Gastroesophageal sphincter (tissue), 4 donors: ENCODE measurements at places on chromosomes 2 and 18.
A peak's percentile ranks its signal among the peaks of the same experiment; 100 is the strongest.

GRCh38 chr2:124187948-124188347, 162.9 kb downstream of the CNTNAP5 start:
- H3K36me3 ChIP-seq, result no peaks in the 10 kb centered on the region
- H3K4me3 ChIP-seq, result no peak overlapping the region
- no peaks in the 10 kb centered on the region for H3K27me3 ChIP-seq

GRCh38 chr2:68216454-68217310, 35.6 kb downstream of the PPP3R1 start:
- no peak overlapping the region for H3K4me3 ChIP-seq
- ATAC-seq, result no peak
- no peak overlapping the region for H3K27ac ChIP-seq
- peaks cover 13% of the 10 kb centered on the region for H3K36me3 ChIP-seq
- H3K27me3 ChIP-seq, result no peaks in the 10 kb centered on the region

GRCh38 chr18:35746826-35747339, 165.3 kb downstream of the GALNT1 start:
- no peak overlapping the region for H3K4me3 ChIP-seq
- no peak overlapping the region for H3K27ac ChIP-seq
- H3K4me1 ChIP-seq, result no peaks in the 10 kb centered on the region
- H3K36me3 ChIP-seq, result no peaks in the 10 kb centered on the region
- ATAC-seq, result no peak

DNA sequence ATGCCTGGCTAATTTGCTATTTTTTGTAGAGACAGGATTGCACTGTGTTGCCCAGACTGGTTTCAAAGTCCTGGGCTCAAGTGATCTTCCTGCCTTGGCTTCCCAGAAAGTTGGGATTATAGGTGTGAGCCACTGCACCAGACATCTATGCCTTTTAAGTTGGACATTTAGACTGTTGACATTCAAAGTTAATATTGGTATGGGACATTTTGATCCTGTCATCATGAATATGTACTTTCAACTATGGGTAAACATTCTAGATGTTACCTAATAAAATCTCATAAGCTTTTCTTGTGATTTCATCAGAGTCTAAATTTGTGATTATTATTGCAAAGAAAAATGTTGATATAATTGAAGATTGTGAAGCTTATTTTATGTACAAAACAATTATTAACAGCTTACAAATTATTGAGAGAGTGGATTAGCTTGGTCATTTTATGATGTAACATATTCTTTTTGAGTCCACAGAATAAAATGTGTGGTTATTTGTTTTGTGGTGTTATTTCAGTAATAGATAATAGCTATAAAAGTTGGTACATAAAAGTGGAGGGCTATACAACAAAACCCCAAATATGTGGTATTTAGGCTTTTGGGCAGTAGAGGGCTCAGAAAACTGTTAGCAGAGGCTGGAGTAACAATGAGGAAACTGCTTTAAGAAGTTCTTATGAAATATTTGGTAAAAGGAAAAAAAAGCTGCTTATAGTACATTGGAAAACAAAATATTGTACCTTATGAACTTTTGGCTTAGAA, 41.4 kb downstream of the STARD6 start:
- no peak overlapping the region for H3K27ac ChIP-seq
- H3K36me3 ChIP-seq, result no peaks in the 10 kb centered on the region
- no peaks in the 10 kb centered on the region for H3K27me3 ChIP-seq

DNA sequence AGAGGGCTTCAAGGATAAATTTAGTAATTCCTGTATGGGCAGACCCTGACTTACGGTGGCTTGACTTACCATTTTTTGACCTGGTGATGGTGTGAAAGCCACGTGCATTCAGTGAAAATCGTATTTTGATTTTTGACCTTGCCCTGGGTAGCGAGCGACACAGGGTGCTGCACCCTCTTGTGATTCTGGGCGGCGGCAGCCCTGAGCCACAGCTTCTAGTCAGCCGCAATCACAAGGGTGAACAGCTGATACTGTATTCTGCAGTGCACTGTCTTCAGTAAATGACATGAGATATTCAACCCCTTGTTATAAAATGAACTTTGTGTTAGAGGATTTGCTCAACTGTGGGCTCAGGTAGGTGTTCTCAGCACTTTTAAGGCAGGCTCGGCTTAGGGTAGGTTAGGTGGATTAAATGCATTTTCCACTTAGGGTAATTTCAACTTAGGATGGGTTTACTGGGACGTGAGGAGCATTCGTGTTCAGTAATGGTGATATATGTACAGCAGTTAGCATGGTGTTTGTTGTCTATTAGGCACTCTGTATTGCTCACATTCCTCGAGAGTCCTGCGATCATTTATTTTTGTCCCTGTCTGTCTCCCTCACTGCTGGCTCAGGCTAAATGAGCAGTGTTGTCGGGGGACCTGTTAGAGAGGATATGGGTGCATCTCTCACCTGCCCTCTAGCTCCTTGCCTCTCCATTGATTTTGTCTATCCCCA, 109.9 kb downstream of the CEP192 start:
- no peak overlapping the region for H3K27ac ChIP-seq
- H3K27me3 ChIP-seq, result no peaks in the 10 kb centered on the region
- H3K4me3 ChIP-seq, result no peak overlapping the region
- ATAC-seq, result no peak
- no peaks in the 10 kb centered on the region for H3K4me1 ChIP-seq

DNA sequence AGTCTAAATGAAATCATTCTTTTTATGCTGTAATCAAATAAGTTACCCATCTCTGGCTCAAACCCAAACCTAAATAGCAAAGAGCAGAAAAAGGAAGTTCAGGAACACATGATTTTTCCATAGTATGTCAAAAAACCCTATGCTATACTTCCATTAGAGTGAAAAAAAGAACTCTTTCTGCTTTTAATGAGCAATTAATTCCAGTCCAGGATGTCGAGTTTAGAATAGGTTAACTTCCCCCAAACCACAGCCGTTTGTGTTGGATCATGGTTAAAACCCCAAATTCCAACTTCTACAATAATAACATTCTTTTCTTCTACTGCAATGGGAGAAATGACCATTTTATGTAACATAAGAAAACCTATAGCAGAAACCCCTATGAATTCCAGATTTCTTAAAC, 171.1 kb upstream of the NRP2 start:
- no peak for ATAC-seq
- no peak overlapping the region for H3K27ac ChIP-seq
- no peak overlapping the region for H3K4me3 ChIP-seq

GRCh38 chr18:32301976-32302743, 112.3 kb downstream of the MEP1B start:
- no peaks in the 10 kb centered on the region for H3K4me1 ChIP-seq
- H3K4me3 ChIP-seq, result no peak overlapping the region
- no peaks in the 10 kb centered on the region for H3K36me3 ChIP-seq
- no peaks in the 10 kb centered on the region for H3K27me3 ChIP-seq
- no peak overlapping the region for H3K27ac ChIP-seq

GRCh38 chr18:49886891-49887764, 73.8 kb upstream of the ACAA2 start:
- no peak overlapping the region for H3K27ac ChIP-seq
- no peaks in the 10 kb centered on the region for H3K4me1 ChIP-seq
- no peaks in the 10 kb centered on the region for H3K27me3 ChIP-seq
- H3K4me3 ChIP-seq, result no peak overlapping the region
- no peak for ATAC-seq

DNA sequence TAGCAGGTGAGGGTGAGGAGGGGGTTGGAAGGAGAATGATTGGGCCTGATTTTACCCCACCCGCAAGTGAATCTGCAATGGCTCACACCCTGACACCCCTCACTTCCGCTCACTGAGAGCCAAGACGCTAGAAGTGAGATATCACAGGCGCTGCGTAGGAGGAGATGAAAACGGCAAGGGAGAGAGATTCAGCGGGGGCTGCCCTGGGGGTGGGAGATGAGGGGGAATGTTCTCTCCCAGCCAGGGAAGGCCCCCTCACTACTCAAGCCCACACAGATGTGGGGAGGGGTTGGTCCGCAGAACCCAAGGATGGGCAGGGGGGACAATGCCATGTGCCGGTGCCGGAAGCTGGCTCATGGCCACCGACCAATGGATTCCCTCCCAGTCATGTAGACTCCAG, 32.9 kb downstream of the LOXHD1 start:
- ATAC-seq, result no peak
- H3K4me3 ChIP-seq, result no peak overlapping the region
- peaks cover 12% of the 10 kb centered on the region for H3K27me3 ChIP-seq
- H3K4me1 ChIP-seq, result peaks cover 8% of the 10 kb centered on the region

GRCh38 chr2:71615767-71616730, 162.7 kb downstream of the DYSF start:
- H3K4me3 ChIP-seq, result no peak overlapping the region
- no peak for ATAC-seq
- H3K36me3 ChIP-seq, result no peaks in the 10 kb centered on the region
- H3K27ac ChIP-seq, result peak overlapping the region; percentile 63
- H3K4me1 ChIP-seq, result peaks cover 27% of the 10 kb centered on the region
- no peaks in the 10 kb centered on the region for H3K27me3 ChIP-seq

DNA sequence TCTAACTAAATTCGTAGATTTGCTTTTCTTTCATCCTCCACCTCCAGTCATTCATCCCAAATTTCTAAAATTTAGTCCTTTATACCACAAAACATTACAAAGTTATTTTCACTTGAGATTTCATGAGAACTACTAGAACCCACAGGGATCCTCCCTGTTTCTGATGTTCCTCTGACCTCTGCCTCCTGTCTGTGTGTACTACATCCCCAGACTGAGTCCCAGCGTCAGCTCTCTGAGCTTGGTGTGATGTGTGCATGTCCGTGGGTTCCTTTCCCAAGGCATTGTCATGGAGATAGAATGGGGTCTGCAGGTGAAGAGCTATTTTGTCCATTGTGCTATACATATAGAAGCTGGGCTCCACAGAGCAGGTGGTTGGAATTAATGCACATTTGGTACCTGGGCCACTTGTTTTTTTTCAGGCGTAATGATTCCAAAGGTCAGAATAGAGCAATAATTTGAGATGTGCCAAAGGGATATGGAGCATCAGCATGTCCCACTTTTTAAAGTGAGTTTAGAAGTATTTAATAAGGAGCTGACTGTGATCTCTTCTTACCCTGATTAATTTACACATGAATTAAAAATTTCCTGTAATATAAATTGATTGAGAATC, 151.2 kb upstream of the BOD1L2 start:
- no peak for ATAC-seq
- no peaks in the 10 kb centered on the region for H3K27me3 ChIP-seq
- H3K27ac ChIP-seq, result no peak overlapping the region
- H3K4me3 ChIP-seq, result no peak overlapping the region
- H3K4me1 ChIP-seq, result no peaks in the 10 kb centered on the region
- no peaks in the 10 kb centered on the region for H3K36me3 ChIP-seq

DNA sequence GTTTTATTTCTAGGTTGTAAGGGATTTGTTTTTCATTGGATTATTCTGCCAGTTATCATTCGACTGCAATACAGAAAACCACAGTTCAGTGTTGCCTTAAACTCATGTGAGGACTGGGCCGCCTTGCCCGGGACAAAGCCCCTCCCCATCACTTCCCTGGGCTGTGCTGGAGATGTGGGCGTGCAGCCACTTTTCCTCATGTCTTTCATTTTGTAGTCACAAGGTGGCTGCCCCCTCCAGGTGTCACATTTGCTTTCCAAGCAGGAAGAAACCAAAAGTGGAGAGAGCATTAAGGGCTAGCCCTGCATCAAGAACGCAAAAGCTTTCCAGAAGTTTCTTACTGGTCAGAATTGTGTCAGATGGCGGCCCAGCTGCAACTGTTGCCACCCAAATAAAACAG, 492.5 kb upstream of the ID2 start:
- H3K4me3 ChIP-seq, result no peak overlapping the region
- H3K27ac ChIP-seq, result no peak overlapping the region
- no peaks in the 10 kb centered on the region for H3K27me3 ChIP-seq
- ATAC-seq, result no peak

DNA sequence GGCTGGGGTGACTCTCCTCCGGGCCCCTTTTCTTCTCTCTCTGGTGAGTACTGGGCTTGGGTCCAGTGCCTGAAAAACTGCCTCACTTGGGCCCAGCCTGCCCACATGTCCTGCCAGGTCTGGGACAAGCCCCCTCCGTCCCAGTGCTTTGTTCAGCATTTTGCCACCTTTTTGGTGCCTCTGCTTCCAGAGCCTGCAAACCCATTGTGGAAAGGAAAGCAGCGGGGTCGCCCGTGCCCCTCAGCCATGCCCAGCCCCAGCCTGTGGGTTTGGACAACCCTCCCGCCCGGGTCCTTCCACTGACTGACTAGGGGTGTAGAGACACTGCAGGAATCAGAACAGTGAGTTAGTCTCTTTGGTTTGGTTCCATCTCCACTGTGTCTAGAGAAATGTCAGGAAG, 140.7 kb upstream of the ALKAL2 start:
- H3K4me3 ChIP-seq, result no peak overlapping the region
- no peak for ATAC-seq
- no peaks in the 10 kb centered on the region for H3K4me1 ChIP-seq
- peaks cover 4% of the 10 kb centered on the region for H3K27me3 ChIP-seq

DNA sequence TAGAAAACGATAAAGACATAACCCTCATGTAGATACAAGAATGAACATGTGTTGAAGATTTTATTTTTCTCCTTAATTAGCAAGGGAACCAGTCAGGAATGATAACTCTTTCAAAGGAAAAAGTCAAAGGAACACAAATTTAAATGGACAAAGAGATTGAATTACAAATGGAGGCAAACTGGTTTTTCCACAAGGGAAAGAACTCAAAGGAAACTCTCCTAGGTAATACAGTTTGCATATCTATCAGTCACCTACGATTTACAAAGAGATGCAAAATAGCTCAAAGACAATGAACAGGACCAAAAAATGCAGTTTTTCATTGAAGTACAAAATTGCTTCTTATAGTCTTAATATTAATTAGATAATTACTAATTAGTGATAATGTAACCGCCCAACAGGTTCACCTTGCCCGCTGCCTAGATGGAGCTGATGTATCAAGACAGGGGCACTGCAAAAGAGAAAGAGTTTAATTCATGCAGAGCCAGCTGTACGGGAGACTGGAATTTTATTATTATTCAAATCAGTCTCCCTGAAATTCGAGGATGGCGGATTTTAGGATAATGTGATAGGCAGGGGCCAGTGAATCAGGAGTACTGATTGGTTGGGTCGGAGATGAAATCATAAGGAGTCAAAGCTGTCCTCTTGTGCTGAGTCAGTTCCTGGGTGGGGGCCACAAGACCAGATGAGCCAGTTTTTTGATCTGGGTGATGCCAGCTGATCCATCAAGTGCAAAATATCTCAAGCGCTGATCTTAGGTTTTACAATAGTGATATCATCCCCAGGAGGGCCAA, 151.0 kb downstream of the TMEM17 start:
- H3K4me3 ChIP-seq, result no peak overlapping the region
- no peaks in the 10 kb centered on the region for H3K27me3 ChIP-seq
- no peaks in the 10 kb centered on the region for H3K4me1 ChIP-seq

- H3K4me3 ChIP-seq, result no peak overlapping the region
- H3K27me3 ChIP-seq, result peaks cover 73% of the 10 kb centered on the region
- no peaks in the 10 kb centered on the region for H3K4me1 ChIP-seq
Measured at GRCh38 chr2:71282493-71282892, 49.1 kb upstream of the ZNF638 start.

- H3K27me3 ChIP-seq, result peaks cover 43% of the 10 kb centered on the region
- H3K27ac ChIP-seq, result no peak overlapping the region
- no peaks in the 10 kb centered on the region for H3K36me3 ChIP-seq
- ATAC-seq, result no peak
- H3K4me1 ChIP-seq, result no peaks in the 10 kb centered on the region
- no peak overlapping the region for H3K4me3 ChIP-seq
Measured at GRCh38 chr2:233714121-233714520, 1.4 kb downstream of the UGT1A5 start.
